ENCODE measurements at places on chromosomes 3 and 15. TPM values are rescaled to one million over a fixed set of nuclear protein-coding genes. Genes with fewer than 3 reads are reported as not detected.

- DNase-seq: no peak
Measured at GRCh38 chr15:52617026-52617425, 48.2 kb upstream of the ARPP19 start.

- DNase-seq: no peak
Measured at GRCh38 chr3:46579756-46580286, 13.7 kb upstream of the LRRC2 start.

DNA sequence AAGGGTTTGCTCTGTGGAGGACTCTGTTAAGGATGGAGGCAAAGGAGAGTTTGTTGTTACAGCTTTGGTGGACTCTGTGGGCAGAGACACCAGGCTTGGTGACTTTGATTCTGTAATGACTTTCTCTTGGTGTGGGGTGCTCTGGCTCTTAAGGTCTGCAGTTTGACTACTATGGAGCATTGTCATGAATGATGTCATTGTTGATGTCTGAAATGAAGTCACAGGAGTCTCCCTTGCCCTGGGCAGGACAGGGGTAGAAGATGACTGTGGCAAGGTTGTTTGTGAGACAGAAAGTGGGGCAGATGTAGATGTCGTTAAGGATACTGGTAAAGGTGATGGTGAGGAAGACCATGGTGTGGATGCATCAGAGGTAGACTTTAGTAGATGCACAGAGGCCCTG is 42.7 kb downstream of the HEG1 start:
- no peak for DNase-seq

GRCh38 chr3:28012830-28013229 is 228.6 kb upstream of the CMC1 start:
- no peak for DNase-seq

GRCh38 chr3:12560505-12561190 is 3.8 kb downstream of the MKRN2 start:
- no peak for DNase-seq

DNA sequence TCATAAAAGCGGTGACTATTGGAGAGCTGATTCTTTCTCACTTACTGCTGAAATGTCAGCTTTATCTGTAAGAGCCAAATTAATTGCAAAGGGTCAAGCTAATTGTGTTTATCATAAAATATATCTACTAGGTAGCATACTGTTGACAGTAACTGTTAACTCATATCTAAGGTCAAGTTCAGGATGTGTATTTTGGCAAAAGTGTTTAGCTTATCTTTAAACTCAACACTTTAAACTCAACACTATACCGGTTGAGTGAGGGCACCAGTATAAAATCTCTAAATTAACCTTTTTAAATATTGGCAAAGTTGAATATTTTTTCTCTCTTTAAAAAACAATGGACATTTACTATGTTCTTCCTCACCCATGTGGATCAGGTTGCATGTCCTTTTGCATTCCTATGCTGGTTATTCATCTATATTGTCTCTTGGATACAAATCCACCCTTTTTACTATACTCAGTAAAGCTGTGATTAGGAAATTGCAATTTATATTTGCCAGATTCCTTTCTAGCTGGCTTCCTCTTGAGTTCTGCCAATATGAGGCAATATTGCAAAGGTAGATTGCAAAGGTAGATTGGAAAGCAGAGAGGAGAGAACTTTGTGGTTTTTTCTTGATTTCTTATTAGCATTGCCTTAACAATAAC is 344.6 kb upstream of the DCBLD2 start:
- DNase-seq: no peak

GRCh38 chr3:126666658-126667528 is 12.0 kb upstream of the TXNRD3 start:
- no peak for DNase-seq

- DNase-seq: no peak
Measured at GRCh38 chr15:94467034-94467433, 235.7 kb downstream of the MCTP2 start.

GRCh38 chr3:142447301-142447851 is 461 bp downstream of the XRN1 start:
- DNase-seq: peak; percentile 55

- DNase-seq: no peak
Measured at GRCh38 chr15:67082007-67082536, 16.7 kb downstream of the SMAD3 start.

DNA sequence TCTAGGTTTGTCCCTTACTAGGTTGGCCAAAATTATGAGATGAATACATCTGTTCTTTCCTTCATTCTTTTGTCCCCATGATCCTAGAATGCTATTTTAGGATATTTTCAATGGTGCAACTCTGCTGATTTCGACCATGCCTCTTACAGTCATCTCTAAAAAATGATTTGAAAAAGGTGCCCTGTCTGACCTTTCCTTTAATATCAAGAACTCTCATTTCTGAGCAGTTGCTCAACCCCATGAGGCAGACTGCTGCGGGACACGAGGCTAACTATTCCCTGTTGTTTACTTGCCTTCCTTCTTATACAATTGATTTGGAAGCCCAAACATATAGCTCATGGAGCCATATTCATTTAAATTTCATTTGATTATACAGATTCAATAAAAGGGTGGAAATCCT is 14.6 kb downstream of the PLSCR2 start:
- DNase-seq: no peak

GRCh38 chr3:136567599-136568188 is 184.5 kb downstream of the STAG1 start:
- DNase-seq: no peak

Gene OGG1
- 23.5 TPM for total RNA-seq

Gene CD80
- 0.69 TPM for total RNA-seq

Gene NOX5
- total RNA-seq: 0.39 TPM

Gene LEKR1
- total RNA-seq: 0.69 TPM

Gene NEK11
- 14.9 TPM for total RNA-seq

Gene ITPKA
- total RNA-seq: 0.39 TPM

All from skin of body (tissue), 3 donors.